ENCODE measurements at places on chromosomes 3 and 15. TPM values are rescaled to one million over a fixed set of nuclear protein-coding genes. Genes with fewer than 3 reads are reported as not detected.
A peak's percentile ranks its signal among the peaks of the same experiment; 100 is the strongest.

DNA sequence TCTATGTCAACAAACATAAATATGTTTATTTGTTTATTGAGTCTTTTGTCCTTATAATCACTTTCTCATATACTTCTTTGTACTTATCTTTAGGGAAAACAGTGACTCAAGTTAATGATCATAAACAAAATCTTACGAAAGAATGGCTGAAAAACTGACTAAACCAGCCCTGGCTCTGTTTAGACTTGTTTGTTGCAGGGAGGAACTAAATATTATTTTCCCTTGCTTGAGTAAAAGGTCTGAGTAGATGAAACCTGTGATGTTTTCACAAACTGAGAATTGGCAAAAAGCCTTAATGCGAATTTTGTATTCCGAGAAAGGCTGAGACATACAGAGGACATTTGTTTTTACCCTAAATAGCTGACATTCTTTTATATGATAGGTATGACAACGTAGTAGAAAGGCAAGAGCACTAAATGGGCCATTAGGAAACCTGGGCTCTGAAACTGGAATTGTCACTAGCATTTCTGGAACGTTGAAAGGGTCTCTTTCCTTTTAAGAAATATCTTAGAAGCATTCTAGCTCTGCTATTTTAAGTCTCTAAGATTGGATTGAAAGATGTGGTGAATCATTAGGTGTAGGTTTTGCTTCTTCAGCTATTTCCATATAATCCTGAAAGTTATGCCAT is 18.2 kb upstream of the CLDN16 start:
- peak; percentile 95 for DNase-seq

DNA sequence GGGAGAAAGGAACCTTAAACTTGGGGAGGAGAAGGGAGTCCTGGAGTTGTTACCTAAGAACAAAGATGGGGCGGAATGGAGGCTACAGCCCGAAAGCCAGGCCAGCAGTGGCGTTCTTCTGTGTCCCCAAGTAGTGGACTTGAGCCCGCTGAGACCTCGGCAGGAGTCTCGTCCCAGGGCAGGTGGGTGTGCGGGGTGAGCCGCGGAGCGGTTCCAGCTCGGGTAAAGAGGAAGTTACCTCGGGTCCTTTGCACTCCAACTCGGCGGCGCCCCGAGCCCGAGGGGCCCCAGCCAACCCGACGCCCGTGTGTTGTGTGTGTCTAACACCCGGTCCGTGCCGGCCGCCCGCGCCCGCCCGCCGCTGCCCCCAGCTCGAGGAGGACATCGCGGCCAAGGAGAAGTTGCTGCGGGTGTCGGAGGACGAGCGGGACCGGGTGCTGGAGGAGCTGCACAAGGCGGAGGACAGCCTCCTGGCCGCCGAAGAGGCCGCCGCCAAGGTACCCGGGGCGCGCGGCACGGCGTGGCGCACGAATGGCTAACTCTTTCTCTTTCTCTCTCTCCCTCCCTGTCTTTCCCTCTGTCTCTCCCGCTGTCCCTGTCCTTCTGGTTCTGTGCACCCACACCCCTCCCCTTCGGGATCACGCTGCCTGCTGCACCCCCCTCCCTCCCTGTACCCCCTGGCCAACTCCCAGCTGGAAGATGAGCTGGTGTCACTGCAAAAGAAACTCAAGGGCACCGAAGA is 959 bp downstream of the TPM1 start:
- peak; percentile 40 for DNase-seq

GRCh38 chr15:40471808-40472150 is 995 bp downstream of the CHST14 start:
- no peak for DNase-seq

The ESYT3 gene
- polyA plus RNA-seq, result 0.29 TPM

The SAMMSON gene
- not detected for polyA plus RNA-seq

Data from foreskin keratinocyte (primary cell).